Colonic mucosa (tissue), 4 donors: ENCODE measurements at places on chromosomes 4 and X.

DNA sequence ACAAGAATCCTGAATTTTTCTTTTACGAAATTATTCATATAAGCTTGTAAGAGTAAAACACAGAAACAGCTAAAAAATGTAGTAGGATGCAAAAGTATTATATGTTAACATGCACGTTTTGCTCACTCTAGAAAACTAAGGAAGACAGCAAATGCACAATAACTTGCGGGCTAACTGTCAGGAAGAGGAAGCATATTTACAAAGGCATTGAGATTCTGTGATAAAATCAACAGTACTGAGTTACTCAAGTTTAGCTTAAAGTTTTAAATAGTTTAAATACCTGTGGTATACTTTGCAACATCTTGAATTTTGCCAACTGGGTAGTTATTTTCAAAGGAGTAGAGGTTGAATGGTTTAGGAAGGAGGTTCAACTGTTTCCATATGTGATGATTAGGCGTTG lies 37.0 kb downstream of the SH2D1A start:
- H3K27ac ChIP-seq, result no peak overlapping the region
- H3K4me1 ChIP-seq, result no peaks in the 10 kb centered on the region
- DNase-seq, result no peak
- H3K4me3 ChIP-seq, result no peak overlapping the region
- H3K27me3 ChIP-seq, result no peaks in the 10 kb centered on the region

- no peaks in the 10 kb centered on the region for H3K27me3 ChIP-seq
- H3K4me3 ChIP-seq, result peak within 1 kb of the TSS; percentile 78
- H3K36me3 ChIP-seq, result no peaks in the 10 kb centered on the region
- peak; percentile 97 for DNase-seq
- peak within 1 kb of the TSS; percentile 86 for H3K27ac ChIP-seq
These were observed at the start of gene GRSF1 for GRCh38 chr4:70839589-70840093. Gene GRSF1, minus strand, starts transcription at chr4:70839890. Its CDS starts 63 bp downstream, at chr4:70839827.

GRCh38 chr4:27173280-27173679 lies 312.6 kb downstream of the STIM2 start:
- H3K36me3 ChIP-seq, result no peaks in the 10 kb centered on the region
- H3K4me3 ChIP-seq, result no peak overlapping the region
- DNase-seq, result no peak
- H3K27ac ChIP-seq, result no peak overlapping the region

- H3K4me1 ChIP-seq, result no peaks in the 10 kb centered on the region
- H3K27me3 ChIP-seq, result no peaks in the 10 kb centered on the region
- H3K27ac ChIP-seq, result no peak overlapping the region
- no peaks in the 10 kb centered on the region for H3K36me3 ChIP-seq
- no peak for DNase-seq
These were observed 66.6 kb upstream of the IQSEC2 start for GRCh38 chrX:53347948-53348347.

DNA sequence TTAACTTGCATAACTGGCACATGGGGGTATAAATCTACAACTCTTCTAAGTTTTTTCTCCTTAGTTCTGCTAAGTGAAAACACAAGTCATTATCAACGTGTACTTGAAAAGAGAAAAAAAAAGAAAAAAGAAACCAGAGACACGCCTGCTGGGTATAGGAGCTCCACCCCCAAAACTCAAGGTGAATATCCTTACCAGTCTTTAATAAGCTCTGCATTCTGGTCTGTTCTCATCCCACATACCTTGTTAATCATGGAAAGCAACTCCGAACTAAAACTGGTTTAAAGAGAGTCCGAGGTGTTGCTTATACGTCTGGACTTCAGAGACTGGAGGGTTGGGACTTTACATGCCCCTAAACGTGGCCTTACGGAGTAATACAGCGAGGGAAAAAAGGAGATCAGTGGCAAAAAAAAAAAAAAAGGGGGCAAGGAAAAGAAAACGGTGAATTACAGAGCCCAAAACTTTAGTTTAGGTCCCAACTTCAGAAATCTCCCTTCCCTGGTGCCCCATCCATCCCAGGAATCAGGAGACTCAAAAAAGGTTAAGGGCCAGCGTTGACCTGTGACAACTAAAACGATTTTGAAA lies 1.0 kb downstream of the PGRMC2 start:
- H3K27me3 ChIP-seq, result no peaks in the 10 kb centered on the region
- no peaks in the 10 kb centered on the region for H3K36me3 ChIP-seq
- no peaks in the 10 kb centered on the region for H3K4me1 ChIP-seq
- DNase-seq, result peak; percentile 63
- peak overlapping the region; percentile 93 for H3K27ac ChIP-seq
- H3K4me3 ChIP-seq, result peak overlapping the region; percentile 74
